Effector CD4-positive, alpha-beta T cell (primary cell): ENCODE measurements at places on chromosomes 7 and 10.

GRCh38 chr7:37366445-37366844 is 82.2 kb downstream of the ELMO1 start:
- DNase-seq: no peak

DNA sequence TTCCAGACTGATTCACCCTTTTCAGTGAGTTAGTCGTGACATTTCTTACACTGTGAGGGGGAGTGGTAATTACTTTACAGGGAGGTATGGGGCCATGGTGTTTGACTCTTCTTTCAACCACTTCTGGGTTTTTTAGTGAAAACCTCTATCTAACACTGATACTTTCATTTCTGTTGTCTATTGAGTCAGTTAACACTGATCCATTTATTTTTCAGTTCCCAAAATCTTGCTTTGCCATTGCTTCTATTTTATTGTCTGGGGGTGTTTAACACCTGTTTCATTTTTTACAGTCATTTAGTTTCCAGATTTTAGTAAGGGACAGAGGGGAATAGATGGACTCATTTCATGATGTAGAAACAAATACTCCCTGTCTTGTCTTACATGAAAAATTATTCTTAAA is 61.5 kb downstream of the HELLS start:
- DNase-seq: no peak

DNA sequence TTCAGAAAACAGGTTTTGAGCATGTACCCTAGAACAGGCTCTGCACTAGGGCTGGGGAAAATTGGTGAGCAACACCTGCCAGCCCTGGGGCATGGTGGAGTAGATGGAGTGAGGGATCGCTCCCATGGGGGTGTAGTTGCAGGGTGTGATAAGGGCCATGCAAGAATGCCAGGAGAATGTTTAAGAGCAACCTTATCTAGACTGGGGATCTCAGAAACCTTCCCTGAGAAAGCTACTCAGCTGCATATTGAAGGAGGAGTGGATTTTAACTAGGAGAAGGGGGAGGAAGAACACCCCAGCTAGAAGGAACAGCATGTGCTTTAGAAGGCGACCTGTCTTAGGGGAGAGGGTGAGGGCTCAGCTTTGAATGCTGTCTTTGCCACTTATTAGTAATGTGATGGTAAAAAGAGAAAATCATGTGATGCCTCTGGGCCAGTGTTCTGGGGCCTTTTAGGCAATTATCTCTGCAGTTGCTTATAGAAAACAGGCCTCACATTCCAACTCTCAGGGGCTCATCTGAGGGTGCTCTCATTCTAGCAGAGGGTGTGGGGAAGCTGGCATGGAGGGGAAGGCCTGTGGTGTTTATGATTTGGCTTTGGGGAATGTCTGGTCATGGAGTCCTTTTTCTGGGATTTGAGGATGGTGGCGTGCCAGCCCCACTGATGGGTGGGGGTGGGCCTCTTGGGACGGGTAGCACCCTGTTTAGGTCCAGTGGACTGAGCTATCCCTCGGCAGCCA is 225.4 kb downstream of the BMPER start:
- DNase-seq: no peak

- no peak for DNase-seq
Measured at GRCh38 chr10:127926455-127926854, 19.6 kb downstream of the PTPRE start.

DNA sequence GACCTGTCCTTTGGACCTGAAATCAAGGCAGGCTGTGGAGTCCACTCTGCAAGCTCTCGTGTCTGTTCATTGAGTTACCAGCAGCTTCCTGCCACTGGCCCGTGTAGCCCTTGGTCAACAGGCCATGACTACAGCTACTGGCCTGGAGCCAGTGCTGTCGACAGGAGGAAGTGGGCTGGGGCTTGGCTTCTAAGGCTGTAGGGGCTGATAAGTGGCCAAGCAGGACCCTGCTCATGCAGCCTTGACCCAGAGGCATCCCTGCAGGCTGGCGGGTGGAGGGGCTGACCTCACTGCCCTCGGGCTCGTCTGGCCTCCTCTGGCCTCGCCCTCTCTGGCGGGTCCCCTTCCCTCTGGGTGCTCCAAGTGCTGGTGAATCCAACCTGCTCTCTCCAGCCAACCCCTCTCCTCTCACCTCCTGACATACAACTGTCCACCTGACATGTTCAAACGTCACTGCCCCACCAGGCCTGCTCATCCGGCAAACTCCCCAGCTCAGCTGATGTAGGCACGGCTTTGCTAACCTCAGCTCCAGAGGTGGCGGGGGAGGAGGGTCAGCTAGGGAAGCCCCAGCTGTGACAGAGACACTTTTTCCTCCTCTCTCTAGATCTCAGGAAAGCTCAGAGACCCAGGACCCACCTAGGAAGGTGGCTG is 188.6 kb upstream of the LYZL2 start:
- DNase-seq: no peak

DNA sequence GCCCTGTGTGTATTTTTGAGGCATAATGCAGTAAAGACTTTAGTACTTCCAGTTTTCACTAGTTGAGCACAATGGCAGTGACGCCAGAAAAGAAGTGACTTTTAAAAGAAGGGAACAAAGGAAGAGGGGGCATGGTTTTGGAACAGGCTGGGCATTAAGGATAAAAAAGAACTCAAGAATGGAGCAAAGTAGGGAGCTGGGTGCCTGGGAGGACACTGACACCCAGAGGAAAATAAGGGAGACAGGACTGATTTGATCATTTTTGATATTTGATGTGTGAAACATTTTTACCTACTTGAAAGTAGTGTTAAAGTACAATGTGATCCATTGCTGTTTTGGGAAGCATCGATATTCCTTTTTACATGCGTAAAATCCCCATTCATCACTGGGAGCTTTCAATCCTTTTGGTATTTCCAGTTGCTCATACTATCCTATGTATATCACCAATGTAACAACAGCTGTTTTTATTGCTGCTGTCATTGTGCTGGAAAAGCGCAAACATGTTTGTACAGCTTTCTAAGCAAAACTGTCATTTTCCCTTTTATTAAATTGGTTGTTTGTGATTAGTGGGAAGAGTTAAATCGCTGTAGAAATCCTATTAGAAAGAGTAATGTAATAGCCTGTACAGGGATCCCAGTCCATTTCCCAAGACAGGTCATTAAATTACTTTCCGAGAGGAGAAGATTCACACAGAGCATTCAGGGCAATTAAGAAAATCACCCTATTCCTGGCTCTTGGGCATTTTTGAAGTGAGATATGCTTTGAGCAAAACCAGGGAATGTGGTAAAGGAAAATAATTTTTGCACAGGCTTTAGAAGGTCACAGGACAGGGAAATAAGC is 85.2 kb downstream of the ADAM12 start:
- DNase-seq: no peak

DNA sequence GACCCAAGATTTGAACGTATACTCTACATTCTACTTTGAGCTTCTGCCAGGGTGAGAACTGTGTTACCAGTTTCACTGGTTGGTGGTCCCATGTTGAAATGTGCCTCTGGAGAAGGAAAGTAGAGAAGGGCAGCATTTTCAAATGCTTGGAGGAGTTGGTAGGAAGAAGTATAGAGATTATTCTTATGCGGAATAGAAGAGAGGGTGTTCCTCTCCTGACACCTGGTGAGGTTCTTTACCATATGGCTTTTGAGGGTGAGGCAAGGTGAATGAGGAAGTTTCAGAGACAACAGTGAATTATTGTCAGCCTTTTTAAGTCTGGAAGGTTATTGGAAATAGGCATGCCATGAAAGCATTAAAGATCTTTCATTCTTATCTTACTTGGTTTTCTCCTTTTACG is 34.3 kb downstream of the R3HCC1L start:
- no peak for DNase-seq

DNA sequence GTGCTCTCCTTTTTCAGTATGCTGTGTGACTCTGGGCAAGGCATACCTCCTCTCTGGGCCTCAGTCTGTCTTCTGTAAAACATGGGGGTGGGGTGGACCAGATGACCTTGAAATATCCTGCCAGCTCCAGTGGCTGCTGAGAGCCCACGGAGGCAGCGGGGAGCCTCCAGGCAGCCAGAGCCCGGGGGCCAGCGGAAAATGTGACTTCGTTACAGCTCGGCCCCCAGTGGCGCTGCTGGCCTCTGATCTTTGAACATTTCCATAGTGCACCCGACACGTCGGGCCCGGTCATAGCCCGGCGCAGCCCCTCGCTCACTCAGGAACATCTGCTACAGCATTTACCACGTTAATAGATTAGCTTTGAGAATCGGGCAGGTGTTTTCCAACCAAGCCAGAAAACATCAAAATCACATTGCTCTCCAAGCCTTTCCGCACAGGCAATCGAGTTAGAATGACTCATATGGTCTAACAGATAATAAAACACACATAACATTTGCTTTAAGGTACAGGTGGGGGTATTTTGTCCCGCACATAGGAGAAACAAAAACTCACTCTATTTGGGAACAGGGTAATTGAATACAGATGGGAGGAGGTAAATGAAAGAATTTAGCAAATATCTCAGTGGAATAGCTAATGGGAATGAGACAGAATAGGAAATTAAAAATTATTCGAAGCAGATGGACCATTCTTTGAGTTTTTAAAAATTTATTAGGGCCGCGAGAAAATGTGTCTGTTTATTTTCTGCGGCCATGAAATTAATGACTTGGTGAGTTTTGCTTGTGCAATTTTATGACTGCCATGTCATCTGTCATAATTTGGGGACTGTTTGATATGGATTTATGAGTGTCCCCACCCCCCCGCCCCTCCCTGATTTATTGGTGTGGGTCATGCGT is 26.3 kb upstream of the COMTD1 start:
- DNase-seq: no peak
